Stimulated activated CD8-positive, alpha-beta memory T cell treated with anti-CD3 and anti-CD28 coated beads, Interleukin-4, amount 100 ng/mL, for 24 hours (primary cell): ENCODE measurements at places on chromosomes 12 and 14.

- DNase-seq: no peak
Measured at GRCh38 chr14:30305346-30305745, 253.6 kb upstream of the G2E3 start.

- no peak for DNase-seq
Measured at GRCh38 chr14:35138585-35138984, 16.2 kb downstream of the PRORP start.

DNA sequence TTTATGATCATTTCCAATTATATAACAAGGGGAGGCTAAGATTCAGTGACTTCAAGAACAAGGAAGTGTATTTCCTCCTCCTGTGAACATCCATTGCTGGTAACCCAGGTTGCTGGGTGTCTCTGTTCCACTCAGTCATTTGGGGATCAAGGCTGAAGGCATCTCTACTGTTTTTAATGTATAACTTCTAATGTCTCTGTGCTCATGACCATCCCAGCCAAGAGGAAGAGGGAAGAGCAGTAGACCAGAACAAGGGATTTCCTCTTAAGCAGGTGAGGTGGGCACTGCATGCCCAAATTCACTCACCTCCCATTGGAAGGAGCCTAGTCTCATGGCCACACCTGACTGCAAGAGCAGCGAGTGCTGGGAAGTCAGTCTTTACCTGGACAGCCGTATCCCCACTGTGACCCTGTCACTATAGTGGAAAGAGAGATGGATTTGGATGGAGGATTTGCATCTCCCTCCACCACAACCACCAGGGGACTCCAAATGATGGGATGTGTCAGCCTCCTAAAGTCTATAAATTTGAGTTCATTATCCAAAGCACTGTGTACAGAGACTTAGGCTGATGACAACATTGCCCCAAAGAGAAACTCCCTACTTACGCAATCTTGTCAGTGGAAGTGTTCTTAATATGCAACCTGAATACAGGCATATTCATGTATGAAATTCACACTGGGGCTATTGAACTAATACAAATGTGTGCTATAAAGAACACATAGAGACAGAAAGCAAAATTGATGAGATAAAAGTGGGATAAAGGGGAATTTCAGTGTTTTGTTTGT is 368.7 kb downstream of the TMEM132D start:
- DNase-seq: no peak

DNA sequence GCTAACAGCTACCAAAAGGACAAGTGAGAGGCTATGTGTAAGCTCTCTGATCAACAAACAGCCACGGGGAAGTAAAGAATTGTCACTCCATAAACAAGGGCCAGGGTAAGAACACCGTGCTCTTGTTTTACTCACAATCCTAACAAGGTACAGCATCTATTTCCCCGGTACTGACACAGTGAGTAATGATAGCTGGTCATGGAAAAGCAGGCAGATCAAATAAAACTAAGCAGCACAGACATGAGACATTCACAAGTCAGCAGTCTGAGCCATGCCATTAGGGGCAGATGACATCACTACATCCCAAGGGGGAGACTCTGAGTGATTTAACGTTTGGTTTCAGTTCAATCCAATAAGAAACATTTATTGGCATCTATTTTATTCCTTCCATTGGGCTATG is 54.4 kb downstream of the ARL6IP4 start:
- DNase-seq: no peak

DNA sequence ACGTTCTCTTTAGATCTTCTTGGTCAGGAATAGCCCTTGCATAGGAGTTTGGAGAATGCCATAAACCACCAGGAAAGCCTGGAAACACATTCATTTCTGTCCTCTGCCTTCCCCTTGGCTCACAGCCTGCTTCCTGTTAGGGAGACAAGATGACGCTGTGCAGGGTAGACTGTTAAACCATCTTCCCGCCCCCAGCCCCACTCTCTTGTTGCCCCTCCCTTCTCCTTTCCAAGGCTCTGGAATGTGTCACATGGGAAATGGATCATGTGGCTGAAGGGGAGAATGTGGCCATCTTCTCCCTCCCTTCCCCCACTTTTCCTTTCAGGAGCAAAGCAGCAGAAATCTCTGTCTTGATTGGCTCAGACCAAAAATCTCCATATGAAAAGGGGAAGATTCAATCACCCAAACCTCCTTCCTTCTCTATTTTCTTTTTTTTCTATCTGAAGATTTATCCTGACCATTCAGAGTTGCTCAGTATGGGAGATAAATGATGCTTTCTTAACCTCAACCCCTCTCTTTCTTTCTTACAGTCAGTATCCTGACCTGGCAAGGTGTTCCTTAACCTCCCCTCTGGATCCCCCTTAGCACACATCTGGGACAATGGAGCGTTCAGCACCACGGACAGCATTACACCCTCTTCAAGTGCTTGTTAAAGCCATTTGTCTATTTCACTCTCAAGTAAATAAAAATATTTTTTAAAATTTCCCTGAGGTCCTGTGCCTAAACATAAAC is 11.4 kb downstream of the GPR19 start:
- no peak for DNase-seq

- DNase-seq: no peak
Measured at GRCh38 chr14:93126111-93126510, 10.4 kb upstream of the ITPK1 start.

- no peak for DNase-seq
Measured at GRCh38 chr14:55107766-55108554, 21.1 kb upstream of the LGALS3 start.

GRCh38 chr14:50790589-50790988 is 40.4 kb downstream of the NIN start:
- DNase-seq: no peak

GRCh38 chr12:49296836-49297694 is 2.1 kb downstream of the PRPH start:
- no peak for DNase-seq

DNA sequence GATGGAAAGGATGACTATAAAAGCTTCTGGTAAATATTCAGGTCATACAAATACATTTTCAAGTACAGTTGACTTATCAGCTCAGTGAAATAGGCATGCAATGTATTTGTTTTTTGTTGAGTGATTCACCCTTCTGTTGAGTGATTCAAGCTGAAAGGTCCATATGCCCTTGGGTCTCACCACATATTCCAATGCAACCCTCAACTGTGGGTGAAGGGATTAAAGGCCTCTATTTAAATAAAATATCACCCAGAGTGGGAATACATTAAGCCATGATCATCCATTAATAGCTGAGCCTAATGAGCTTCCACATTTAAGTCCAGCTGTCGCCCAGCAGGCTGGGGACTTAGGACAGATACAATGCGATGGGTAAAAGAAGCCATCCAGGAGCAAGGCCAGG is 120.2 kb downstream of the CRACR2A start:
- DNase-seq: no peak

DNA sequence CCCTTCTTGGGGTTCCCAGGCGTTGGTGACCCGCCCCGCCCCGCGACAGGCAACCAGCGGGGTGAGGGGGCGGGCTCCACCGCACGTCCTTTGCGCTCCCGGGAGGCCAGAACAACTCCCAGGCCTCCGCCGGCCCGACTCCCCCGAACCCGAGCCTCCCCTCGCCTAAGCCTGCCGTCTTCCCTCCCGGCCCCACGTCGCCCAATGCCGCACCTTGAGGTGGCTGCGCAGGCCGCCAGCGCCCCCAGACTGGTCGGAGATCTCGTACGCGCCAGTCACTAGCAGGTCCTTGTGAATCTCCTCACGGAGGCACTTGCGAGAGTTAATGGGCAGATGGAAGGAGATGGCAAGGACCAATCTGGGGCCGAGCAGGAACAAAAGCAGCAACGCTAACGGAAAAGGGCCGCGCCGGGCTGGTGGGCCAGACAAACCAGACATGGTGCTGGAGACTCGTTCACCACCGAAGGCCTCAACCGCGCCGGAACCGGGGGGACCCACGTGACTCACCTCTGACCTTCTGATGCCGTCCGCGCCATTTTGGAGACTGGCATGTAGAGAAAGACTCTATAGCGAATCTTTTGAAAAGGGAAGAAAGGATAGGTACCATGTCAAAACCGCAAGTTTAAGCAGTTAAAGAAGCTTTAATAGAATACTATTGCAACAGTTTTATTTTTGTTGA is at the start of gene TMED10:
TMED10 (minus strand) TSS at position 471 of the 679 bp plus-strand sequence; CDS start at position 438, 33 bp downstream.
- DNase-seq: peak; percentile 80

GRCh38 chr14:77485256-77485655 is 13.4 kb downstream of the ISM2 start:
- no peak for DNase-seq

- DNase-seq: no peak
Measured at GRCh38 chr12:121804417-121805111, 755 bp downstream of the SETD1B start.

DNA sequence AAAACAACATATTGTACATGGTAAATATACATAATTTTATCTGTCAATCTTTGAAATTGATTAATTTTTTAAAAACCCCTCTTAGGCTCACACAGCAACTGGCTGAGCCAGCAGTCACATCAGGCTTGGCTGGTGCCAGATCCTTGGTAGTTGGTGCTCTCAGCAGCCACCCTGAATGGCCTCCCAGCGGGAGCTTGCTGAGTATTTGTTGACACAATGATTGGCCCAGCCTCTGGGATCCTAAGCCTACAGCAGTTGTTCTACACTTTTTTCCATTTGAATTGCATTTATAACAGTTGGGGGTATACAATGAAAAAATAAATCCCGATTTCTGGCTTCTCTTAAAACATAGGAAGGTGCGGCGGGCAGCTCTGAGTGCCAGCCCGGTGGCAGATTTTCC is 11.1 kb downstream of the PRKAB1 start:
- no peak for DNase-seq

DNA sequence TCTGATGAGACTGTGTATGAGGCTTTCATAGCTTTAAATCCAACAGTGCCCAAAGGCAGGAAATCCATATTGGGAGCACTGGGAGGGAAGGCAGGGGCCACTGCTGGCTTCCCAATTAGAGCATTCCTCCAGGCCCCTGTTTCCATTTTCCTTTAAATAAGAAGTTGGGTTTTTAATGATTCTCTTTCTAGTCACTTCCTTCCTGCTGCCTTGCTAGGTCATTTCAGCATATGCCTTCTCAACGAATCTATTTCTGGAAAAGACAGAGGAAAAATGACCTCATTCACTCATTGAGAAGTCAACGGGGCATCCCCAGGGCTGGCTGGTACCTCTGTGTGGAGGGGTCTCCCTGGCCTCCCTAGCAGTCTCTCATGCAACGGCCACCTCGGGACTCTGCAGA is 43.5 kb downstream of the IGF1 start:
- no peak for DNase-seq

DNA sequence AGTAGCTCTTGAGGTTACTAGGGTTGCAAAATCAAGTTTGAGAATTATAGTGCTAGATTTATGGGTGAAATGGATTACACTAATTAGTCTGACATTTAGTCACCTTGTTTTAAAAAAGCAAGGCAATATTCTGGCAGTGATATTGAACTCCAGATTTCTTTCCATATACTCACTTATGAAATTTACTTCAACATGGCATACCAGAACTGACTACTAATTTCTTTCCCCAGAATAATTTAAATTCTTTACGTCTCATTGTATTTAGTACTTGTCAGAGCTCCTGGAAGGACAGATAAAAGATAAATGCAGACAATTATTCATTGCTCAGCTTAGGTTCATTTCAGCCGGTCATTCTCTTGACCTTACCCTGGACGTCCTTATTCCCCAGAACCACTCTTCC is 24.3 kb downstream of the EMP1 start:
- DNase-seq: no peak

- DNase-seq: no peak
Measured at GRCh38 chr12:95412482-95413311, 61.3 kb upstream of the METAP2 start.

DNA sequence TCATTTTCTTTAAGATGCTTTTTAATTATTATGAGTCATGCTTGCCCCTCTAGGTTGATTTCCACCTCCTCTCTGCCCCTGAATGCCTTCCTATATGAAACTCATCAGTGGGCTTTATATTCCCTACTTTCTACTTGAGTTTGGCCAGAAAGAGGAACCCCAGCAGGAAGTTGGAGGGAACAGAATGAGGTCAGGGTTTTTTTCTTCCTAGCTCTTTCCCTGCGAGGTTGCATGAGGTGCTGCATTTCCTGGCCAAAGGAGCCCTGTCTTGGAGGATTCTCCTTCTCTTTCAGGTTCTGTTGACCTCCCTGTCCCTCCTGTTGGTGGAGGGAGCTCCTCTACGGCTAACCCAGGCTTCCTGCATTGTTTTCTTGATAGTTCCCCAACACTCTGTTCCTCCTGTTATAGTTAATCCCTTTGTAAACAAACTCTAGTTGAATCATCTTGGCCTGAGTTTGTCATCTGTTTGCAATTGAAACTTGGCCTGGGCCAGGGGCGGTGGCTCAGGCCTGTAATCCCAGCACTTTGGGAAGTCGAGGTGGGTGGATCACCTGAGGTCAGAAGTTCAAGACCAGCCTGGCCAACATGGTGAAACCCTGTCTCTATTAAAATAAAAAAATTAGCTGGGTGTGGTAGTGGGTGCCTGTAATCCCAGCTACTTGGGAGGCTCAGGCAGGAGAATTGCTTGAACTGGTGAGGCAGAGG is 15.3 kb upstream of the SPIC start:
- DNase-seq: no peak

GRCh38 chr12:105464406-105464805 is 133.9 kb downstream of the C12orf75 start:
- DNase-seq: no peak

GRCh38 chr12:120215766-120216735 is 15.1 kb upstream of the RPLP0 start:
- DNase-seq: no peak

DNA sequence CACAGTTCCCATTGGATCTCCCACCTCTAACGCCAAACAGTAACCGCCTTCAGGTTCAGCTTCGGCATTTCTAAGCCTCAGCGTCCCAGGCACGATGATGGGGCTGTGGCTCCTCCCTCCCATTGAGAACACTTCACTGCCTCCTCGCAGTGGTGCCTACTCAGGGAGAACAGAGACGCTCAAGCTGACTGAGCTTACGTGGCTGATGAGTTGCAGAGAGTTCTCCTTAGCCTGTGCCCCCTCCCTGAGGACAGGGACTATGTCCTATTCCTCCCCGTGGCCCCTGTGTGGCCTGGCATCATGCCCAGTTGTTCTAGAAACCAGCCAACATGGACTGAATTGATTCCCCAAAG is 87.0 kb downstream of the ITPK1 start:
- no peak for DNase-seq

DNA sequence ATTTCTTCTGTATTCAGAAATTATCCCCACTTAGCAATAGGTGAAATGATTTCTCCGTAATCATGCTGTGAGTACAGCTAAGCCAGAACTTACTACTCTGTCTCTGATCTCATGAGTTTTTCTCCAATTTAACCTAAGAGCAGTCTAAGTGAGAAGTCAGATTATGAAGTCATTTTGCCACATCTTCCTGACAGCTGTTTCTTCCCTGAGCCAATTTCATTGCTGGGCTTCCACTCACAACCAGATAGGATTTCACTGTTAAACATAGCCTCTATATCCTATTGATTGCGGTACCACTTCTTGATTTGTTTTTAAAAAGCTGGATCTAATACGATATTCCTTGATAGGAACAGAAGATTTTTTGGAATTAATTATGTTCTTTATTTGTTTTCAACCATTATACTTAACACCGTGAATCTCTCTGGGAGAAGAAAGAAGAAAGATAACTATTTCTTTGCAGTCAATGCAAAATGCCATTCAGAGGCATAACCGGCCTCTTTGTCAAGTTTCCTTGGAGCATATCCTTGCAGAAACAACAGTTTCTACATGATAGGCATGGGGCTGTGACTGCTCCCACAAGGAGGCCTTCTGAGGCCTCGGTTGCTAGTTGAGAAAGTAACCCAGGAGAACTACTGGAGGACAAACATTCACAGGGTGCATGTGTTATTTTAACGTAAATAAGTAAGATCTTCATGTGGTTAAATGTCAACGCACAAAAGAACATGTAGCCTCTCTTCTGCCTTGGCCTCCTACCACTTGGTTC is 212.2 kb downstream of the NPAS3 start:
- no peak for DNase-seq
